Stimulated activated CD8-positive, alpha-beta memory T cell treated with anti-CD3 and anti-CD28 coated beads, Interleukin-4, amount 100 ng/mL, for 1 hour (primary cell): ENCODE measurements at places on chromosomes 1 and 21.

- no peak for DNase-seq
These were observed 100.3 kb downstream of the GRIK3 start for GRCh38 chr1:36934061-36934460.

DNA sequence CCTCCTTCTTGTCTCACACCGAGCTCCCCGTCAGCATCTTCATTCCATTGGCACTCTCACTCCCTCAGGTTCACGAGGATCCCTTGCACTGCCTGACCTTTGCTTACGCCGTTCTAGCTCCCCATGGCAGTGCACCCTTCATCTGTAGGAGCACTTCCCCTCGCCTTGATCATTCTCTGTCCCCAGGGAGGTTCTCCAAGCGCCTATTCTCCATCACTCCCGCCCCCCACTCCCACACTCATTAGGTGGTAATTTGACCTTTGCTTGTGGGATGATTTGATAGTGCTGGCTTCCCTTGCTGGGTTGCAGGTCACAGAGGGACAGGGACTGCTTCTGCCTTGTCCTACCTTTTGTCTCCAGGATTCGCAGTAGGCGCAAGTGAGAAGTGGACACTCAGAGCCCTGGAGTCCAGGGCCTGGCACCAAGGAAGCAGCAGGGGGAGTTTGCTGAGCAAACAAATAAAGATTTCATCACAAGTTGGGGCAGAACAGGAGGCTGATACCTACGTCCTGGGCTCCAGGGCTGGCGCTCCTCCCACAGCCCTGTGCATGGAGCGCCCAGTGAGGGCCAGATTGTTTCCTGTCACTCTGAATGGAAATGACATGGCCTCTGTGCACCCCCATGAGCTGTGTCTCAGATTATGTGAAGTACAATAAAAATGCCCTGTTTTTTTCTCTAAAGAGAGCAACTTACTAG is 82.0 kb upstream of the RUNX3 start:
- DNase-seq = no peak

DNA sequence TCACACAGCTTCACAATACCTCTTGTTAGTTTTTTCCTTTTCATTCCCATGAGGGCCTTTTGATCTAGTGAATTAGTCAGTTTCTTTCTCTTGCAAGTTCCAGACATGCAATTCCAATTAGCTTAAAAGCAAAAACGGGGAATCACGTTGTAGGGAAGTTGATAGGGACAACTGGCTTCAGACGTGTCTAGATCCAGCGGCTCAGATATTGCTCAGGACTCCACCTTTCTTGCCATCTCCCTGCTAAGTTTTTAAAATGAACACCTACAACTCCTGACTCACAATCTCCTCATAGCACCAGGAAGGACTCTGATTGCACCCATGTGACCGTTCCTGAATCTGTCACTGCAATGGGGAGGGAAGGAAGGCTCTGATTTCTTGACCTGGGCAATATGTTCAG is 63.8 kb upstream of the ARHGAP29 start:
- DNase-seq = no peak

- no peak for DNase-seq
These were observed 124.3 kb upstream of the PDE4B start for GRCh38 chr1:65668368-65668767.

DNA sequence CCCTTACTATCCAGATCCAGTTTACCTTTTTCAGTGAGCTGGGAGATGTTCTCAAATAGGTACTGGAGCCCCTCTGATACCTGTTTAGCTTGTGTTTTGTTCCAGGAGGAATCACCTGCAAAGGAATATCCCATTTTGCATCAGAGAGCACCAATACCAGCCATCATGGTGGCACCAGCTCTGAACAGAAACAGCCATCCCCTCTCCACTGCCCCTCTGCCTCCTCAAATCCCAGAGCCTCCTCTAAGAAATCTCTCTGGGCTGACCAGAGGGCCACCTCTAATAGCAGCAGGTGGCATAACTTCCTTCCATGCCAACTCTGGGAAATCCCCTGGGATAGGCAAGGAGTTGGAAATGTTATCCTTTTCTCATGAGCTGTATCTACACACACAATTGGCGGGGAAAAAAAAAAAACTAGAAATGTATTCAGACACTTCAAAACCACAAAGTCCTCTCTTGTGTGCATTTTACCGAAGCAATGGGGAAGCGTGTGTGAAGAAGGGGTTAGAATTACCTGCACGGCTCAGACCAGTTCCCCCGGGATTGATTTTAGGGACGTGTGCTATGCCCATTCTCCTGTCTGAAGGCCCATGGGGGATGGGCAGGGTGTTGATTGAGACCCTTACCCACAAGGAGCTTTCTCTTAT is 2.4 kb downstream of the PGLYRP4 start:
- no peak for DNase-seq

DNA sequence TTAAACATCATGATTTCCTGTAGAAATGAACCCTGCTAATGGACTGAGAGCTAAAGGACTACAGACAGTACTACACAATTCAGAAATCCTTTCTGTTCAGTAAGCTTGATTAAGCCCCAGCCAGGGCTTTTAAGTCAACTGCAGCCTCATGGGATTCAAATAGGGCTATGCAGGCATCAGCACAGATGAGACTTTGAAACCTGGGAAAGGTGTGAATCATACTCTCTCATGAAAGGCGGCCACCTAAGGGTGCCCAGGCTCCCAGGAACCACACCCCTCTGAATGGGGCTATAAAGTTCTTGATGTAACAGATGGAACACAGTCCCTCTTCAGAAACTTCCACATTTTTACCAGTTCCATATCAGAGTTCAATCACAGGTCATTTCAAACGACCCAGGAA is 7.6 kb downstream of the SIPA1L2 start:
- DNase-seq = no peak

DNA sequence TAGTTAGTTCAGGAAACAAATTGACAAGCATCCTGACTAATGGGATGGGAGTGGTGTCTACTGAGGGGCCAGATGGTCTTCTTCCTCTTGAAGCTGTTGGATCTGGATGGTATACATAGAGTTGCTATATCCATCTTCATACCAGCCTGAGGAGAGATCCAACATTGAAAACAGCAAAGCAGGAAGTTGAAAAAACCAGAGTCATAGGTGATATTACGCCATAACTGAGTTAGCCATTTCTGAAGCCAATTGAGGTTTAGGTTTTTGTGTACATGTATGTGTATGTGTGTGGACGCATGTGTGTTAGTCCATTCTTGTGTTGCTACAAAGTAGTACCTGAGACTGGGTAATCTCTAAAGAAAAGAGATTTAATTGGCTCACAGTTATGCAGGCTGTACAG is 2.3 kb upstream of the TSPAN2 start:
- no peak for DNase-seq
